ENCODE measurements at places on chromosomes 11 and 22.

GRCh38 chr11:26150031-26150430, 181.9 kb upstream of the ANO3 start:
- DNase-seq = no peak

DNA sequence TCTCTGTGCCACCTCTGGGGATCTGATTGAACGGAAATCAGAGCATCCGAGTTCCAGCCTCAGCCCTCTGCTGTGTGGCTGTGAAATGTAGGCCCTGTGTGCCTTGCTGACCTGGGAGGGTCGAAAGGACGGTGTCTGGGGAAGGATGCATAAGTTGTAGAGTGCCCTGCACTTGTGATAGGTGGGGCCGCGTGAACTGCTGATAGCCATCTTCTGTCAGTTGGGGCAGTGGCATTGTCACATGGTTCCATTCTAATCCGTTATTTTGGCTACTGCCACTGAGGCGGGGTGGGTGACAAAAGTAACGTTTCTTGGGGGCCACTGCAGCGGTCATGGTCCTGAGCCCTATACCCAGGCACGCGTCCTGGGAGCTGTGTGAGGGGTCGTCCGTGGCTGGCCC, 63.4 kb downstream of the LRP5 start:
- no peak for DNase-seq

DNA sequence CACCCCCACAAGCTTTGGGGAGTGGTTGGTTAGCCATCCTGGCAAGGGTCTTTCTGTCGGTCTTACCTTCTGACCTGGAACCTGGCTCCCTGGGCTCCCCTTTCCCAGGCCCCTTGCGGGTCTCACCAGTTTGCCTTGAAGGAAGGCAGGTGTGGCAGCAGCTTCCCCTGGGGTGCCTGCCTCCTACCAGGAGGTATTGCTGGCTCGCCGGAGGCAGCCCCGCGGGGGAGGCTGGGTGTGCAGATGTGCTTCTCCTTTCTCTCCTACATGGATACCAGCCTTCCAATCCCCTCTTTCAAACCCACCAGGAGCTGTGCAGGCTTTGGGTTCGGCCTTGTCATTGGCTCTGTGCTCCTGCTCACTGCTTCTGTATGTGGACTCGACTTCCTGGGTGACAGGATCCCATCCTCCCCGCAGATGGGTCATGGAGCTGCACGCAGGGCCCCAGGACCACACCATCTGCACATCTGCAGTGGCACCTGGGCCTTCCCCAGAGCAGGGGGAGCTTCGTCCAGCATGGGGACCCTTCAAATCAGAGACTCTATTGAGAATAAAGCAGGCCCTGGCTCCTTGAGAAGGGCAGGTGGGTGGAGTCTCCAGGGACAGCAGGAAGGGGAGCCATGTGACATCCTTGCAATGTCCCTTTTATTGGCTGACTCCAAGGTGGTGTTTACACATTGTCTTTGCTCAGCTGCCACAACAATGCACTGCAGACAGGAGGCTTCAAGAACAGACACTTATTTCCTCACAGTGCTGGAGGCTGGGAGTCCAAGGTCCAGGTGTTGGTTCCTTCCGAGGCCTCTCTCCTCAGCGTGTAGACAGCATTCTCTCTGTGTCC, 592.0 kb downstream of the BRD1 start:
- DNase-seq = no peak

- no peak for DNase-seq
These were observed 146.3 kb downstream of the WNT7B start for GRCh38 chr22:45830531-45831245.

- no peak for DNase-seq
These were observed 1105.0 kb downstream of the BRD1 start for GRCh38 chr22:48722661-48723060.

DNA sequence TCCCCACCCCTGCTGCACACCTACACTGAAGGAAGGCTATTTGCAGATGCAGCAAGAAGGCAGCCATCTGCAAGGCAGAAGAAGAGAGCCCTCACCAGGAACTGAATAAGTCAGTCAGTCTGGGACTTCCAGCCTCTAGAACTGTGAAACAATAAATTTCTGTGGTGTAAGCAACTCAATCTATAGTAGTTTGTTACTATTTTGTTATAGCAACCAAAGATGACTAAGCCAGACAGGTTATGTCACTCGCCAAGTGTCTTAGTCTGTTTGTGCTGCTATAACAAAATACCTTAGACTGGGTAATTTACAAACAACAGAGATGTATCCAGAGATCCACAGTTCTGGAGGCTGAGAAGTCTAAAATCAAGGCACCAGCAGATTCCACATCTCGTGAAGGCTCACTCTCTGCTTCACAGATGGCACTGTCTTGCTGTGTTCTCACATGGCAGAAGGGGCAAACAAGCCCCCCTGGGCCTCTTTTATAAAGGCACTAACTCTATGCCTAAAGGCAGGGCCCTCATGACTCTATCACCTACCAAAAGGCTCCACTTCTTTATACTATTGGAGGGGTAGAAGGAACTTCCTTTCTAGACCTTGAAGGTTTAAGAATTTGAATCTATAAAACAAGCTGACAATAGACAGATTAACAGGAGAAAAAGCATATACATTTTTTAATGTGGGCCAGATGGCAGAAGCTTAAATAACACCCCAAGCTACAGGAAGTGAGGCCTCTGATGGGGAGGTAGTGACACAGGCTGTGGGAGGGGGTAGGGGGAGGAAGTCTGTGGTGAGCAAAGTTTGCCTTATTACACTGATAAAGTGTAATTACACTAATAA, 12.3 kb downstream of the APOL6 start:
- DNase-seq = no peak

DNA sequence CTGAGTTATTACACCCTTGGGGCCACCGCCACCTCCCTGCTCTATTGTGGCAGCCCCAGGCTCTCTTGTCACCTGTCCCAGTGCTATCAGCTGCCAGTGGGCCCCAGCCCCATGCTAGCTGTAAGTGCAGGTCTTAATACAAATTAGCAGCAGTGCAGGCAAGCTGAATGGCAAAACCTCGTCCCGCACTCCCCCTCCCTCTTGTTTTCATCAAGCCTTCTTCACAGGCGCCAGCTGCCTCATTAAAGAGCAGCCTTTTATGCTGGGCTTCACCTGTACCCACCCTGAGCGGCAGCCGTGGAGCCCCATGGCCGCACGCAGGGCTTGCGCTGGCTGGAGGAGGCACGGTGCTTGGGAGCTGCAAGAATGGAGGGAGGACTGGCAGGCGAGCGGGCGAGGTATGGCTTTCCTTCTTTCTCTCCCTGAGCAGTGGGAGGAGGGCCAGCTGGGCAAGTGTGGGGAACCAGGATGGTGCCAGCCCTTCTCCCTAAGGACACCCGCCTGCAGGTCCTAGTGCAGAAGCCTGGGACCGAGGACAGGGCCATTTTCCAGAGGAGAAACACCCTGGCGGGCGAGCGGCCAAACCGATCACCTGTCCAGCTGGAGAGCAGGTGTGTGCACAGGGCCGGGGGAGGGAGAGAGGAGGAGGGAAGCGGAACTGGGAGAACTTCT, 70.7 kb downstream of the FLI1 start:
- no peak for DNase-seq

DNA sequence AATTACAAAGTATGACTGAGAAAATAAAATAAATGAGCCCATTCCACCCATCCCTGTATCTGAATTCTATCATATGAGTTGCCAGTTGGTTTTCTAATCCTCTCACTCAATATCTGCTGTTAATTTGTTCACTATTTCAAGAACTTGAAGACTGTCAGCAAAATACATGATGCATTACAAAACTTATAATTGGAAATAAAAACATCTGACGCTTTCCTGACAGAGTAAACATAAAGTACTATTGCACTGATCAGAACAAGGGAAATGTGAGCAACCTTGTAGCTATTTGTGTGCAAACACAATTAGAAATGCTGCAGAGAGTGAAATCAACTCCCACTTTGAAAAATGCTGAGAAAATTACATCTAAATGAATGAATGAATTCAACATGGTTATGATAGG, 97.1 kb downstream of the MPPED2 start:
- DNase-seq = no peak

DNA sequence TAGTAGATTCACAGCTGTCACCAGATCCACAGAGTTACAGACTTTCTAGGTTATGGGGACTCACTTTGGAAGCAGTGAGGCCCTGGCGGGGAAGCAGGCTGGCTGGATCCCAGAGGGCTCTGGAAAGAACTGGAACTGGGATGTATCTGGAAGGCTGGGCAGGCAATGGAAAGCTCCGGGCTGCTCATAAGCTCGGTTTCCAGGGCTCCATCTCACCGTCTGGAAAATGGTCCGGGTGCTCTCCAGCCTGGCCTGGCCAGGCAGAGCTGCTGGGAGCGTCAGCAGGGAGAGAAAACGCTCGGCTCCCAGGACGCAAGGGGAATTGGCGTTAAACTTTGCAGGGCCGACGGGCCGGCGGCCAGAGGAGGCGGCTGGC, 335 bp upstream of the SEZ6L start:
- DNase-seq = no peak

DNA sequence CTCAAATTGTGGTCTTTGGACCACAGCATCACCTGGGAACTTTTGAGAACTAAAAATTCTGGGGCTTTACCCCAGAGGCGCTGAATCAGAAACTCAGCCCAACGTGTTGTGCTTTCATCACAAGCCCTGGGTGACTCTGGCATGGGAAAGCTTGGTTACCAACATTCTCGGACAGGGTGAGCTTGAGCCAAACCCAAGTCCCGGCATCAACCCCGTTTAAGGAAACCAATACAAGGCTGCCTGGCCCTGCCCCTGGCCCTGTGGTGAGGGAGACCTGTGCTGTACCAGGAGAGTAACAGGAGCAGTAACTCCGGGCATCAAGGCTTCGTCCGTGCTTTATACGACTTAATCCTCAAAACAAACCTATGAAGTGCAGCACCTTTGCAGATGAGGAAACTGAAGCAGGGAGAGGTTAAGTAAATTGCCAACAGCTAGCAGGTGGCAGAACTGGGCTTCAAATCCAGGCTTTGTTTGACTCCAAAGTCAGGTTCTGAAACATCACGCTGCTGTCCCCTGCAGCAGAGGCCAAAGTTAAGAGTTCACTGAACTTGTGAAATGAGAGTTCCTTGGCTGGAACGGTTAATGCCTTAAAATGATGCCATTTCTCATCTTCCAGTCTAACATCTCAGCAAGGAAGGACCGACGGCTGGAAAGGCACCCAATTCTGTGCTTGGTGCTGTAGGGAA, 64.1 kb upstream of the BID start:
- DNase-seq = no peak

- DNase-seq = no peak
These were observed 696.5 kb upstream of the CHORDC1 start for GRCh38 chr11:90919332-90919731.

- DNase-seq = no peak
These were observed 44.4 kb downstream of the DCDC1 start for GRCh38 chr11:31325160-31325559.

DNA sequence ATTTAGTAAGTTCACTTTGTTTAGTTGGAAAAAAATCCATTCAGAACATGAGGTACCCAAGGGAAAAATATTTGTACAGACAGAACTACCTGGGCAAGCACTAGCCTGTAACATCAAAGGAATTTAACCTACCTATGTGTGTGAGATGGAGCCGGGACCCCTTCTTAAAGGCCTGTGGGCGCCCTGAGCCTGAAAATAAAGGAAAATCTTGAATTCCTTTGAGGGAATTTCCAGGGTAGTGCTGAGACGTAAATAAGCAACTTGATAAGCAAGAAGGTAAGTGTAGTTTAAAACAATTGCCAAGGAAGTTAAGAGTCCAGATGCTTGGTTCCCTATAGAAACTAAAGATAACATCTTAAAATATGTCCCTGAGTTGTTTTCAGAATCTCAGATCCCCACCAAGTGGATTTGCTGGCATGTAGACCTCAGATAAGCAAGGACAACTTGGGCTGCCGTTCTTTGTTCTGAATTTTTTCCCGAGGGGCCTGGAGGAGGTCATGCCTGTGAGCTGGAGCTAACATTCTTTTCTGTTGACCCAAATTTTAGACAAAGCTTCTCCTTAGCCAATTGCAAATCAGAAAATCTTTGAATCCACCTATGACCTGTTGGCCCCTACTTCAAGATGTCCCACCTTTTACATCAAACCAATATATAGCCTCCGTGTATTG, 31.0 kb downstream of the MED17 start:
- DNase-seq = no peak

- DNase-seq = no peak
These were observed 67.3 kb downstream of the PDE2A start for GRCh38 chr11:72606748-72607468.

GRCh38 chr11:76023236-76024068, 182.8 kb downstream of the WNT11 start:
- no peak for DNase-seq

DNA sequence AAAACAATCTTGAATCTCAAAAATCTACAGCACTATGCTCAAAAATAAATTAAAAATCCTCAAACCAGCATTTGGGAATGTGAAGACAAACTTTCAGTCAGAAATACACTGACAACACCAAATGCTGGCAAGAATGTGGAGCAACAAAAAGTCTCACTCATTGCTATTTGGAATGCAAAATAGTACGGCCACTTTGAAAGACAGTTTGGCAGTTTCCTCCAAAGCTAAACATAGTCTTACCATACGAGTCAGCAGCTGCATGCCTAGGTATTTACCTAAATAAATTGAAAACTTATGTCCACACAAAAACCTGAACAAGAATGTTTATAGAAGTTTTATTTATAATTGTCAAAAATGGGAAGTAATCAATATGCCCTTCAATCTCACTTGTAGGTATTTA, 904.2 kb upstream of the LRRC4C start:
- no peak for DNase-seq

GRCh38 chr22:24423519-24424000, 3.8 kb upstream of the ADORA2A start:
- DNase-seq = peak; percentile 65

GRCh38 chr11:92332986-92333385, 108.4 kb downstream of the FAT3 start:
- DNase-seq = no peak

DNA sequence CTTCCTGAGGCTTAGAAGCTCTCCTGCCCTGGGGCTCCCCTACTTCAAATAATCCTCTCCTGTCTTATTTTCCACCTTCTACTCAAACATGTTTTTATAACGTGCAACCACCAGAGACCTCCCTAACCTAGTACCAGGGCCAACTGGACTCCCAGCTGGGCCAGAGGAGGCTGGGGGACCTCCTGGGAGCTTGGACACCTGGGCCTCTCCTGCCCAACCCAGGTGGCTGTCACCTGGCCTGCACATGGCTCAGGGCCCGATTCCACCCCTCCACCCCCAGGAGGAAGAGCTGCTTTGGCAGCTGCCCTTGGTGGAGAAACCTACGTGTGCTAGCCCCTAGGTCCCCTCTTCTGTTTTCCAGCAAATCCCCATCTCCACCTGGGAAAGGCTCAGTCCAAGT, 105.2 kb downstream of the ABTB2 start:
- DNase-seq = no peak

GRCh38 chr22:24968066-24968561, 15.6 kb downstream of the KIAA1671 start:
- DNase-seq = no peak

DNA sequence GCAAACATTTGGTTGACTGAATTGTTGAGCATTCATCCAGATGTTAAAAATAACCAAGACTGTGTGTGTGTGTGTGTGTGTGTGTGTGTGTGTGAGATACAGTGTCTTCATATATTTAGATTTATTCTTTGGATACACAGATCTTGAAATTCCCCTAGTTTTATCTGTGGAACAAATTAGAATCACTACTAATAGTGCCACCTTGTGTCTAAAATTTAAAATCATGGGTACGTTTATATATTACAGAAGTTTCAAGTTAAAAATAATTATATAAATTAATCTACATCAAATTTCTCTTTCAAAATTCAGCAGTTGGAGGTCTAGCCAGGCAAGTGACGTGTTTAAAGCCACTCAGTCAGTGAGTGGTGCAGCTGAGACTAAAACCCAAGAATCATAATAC, 1566.2 kb upstream of the TENM4 start:
- no peak for DNase-seq
